ENCODE measurements at places on chromosomes 1 and 21.

DNA sequence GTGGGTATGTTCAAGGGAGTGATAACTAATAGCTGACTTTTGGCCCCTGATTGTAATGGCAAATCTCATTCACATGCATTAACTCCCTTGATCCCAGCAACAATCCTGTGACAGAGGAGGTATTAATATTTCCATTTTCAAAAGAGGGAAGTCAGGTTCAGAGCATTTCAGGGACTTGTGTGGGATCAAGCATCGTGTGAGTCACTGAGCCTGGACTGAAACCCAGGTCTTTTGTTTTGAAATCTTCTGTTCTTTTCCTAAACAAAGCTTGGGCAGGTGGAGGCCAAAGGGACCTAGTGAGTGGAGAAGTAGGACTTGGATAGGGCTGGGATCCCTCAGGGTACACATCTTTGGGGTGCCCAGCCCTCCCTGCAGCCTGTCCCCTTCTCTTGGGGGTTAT, 37.9 kb downstream of the ETNK2 start:
- DNase-seq, result no peak

DNA sequence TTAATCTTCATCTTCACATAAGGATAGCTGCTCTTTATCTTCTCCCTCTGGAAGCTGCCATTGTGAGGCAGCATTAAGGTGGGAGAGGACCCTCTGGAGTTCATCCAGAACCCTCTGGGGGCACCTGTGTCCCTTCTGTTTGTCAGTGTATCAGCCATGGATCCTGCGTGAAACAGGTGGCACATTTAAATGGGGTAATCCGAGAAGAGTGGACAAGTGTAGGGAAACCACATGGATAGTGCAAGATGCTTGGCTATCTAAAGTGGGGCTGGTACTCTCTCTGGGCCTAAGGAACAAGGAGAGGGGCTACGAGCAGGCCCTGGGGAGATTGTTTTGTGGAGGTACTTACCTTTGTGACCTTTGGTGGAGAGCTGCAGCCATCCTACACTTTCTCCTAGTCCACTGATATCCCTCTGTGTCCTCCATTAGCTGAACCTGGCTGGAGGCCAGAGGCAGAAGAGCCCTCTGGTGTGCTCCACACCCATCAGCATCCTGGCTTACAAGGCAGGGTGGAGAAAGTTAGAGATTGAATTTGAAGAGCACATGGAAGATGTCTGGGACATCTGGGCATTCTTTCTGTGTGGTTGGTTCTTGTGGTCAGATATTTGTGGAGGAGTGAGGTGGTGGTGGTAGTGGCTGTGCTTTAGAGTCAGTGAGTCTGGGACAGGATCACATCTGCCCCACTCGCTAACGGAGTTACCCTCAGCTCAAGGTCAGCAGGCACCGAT, 117.7 kb downstream of the FGGY start:
- no peak for DNase-seq

GRCh38 chr1:113055570-113055969, 17.4 kb upstream of the LRIG2 start:
- DNase-seq, result no peak

GRCh38 chr1:53450225-53450624, 9.0 kb upstream of the DMRTB1 start:
- DNase-seq, result no peak

GRCh38 chr1:18927654-18928272, 25.4 kb upstream of the ALDH4A1 start:
- no peak for DNase-seq

GRCh38 chr1:226447932-226448665, 40.2 kb upstream of the PARP1 start:
- DNase-seq, result no peak

DNA sequence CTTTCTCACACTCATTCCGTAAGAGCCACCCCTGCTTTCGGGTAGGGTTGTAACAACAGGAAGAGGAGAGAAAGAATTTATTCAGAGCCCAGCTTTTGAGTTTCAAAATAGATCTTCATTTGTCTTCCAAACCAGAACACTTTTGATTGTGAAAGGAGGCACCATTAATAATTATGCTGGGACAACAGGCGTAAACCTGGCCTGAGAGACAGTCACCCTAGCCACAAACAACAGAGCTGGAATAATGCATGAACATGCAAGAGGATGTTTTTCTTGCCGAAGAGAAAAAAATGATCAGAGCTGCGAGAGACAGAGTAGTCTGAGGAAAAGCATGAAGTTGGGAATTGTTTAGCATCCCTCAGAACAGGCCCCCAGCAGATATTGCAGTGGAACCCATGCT, 18.5 kb upstream of the GREM2 start:
- DNase-seq, result no peak

- no peak for DNase-seq
Measured at GRCh38 chr1:166884971-166885370, 8.9 kb upstream of the TADA1 start.

GRCh38 chr1:66402194-66402593, 131.8 kb upstream of the SGIP1 start:
- DNase-seq, result no peak

GRCh38 chr1:32350785-32351398, 11.4 kb downstream of the FAM229A start:
- DNase-seq, result peak; percentile 82

DNA sequence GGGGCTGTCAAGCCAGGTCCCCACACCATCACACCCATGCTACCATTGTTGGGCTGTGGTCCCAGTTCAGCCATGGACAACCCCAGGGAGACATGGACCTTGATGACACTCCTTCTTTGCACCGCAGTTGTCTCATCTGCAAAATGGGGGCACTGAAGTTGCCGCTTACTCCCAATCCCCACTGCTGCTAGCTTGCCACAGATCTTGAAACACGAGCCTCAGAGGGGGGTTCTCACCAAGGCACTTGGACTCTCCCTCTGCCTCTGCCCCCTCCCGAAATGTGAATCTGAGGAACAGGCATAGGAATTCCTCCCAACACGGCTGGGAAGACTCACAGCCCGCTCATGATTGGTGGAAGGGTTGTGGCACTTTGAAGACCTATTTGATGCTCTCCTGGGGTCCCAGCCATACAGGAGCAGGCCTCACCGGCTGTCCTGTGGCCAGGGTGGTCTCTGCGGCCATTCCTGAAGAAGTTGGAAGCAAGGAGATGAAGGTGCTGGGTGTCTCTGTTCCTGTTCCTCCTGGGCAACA, 31.1 kb downstream of the RUNX3 start:
- no peak for DNase-seq

- DNase-seq, result no peak
Measured at GRCh38 chr1:1137256-1138045, 21.6 kb upstream of the C1orf159 start.

- DNase-seq, result no peak
Measured at GRCh38 chr1:87151500-87152421, 176.9 kb upstream of the LMO4 start.

- no peak for DNase-seq
Measured at GRCh38 chr1:18954270-18955071, 2.0 kb downstream of the IFFO2 start.

DNA sequence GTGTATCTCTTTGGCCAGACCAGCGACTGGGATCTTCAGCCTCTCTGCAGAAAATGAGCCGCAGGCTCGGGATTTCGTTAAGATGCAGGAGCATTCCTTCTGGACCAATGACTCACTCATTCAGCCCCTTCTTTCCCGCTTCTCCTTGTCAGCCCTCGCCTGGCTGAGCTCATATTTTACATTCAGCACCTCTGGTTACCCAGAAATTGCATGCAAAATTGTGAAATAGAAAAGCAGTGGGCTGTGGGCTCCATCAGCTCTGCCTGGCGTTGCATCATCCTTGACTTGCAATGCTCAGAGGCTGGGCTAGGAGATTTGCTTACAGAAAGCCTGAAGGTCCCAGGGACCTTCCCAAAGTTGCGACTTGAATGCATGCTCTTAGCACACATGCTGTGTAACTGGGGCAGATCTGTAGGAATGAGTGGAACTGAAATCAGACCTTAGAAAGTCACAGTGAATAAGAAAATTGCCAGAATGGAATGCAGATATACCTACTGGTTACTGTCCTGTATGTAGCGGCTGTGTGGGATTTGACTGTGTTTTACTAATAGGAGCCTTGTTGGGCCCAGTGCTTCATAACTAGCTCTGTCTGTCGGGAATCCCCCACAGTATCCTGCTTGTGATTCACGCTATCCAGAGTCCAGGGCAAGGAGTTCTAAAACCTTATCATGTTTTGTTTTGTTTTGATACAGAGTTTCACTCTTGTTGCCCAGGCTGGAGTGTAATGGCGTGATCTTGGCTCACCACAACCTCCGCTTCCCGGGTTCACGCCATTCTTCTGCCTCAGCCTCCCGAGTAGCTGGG, 444.8 kb downstream of the KIF26B start:
- no peak for DNase-seq

DNA sequence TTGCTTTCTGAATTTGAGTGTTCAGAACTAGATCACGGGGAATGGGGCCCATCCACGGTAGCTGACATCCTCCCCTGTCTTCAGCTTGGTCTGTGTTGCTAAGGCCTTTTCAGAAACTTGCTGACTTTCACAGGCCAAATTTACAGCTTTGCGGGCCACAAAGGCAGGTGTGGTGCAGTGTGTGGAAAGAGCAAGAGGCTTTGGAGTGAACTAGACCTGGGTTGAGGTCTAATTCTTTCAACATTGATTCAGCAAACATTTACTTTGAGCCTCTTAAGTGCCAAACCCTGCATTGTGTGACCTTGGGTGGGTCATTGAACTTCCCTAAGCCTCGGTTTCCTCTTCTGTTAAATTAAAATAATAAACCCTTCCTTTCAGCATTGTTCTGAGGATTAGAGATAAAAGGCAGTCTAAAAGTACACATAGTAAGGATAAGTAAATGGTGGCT, 24.3 kb downstream of the STPG1 start:
- no peak for DNase-seq

- no peak for DNase-seq
Measured at GRCh38 chr1:183097438-183098051, 74.3 kb downstream of the LAMC1 start.

GRCh38 chr1:228876187-228876586, 140.9 kb downstream of the RHOU start:
- no peak for DNase-seq

GRCh38 chr1:228321895-228322294, 84.7 kb downstream of the TRIM11 start:
- no peak for DNase-seq

- DNase-seq, result no peak
Measured at GRCh38 chr1:85321237-85321964, 45.0 kb upstream of the BCL10 start.

- peak; percentile 13 for DNase-seq
Measured at GRCh38 chr1:170881268-170882265, 53.8 kb upstream of the MROH9 start.

GRCh38 chr1:113787663-113788062, 24.6 kb downstream of the RSBN1 start:
- no peak for DNase-seq

GRCh38 chr1:185860311-185860710, 126.1 kb downstream of the HMCN1 start:
- no peak for DNase-seq

DNA sequence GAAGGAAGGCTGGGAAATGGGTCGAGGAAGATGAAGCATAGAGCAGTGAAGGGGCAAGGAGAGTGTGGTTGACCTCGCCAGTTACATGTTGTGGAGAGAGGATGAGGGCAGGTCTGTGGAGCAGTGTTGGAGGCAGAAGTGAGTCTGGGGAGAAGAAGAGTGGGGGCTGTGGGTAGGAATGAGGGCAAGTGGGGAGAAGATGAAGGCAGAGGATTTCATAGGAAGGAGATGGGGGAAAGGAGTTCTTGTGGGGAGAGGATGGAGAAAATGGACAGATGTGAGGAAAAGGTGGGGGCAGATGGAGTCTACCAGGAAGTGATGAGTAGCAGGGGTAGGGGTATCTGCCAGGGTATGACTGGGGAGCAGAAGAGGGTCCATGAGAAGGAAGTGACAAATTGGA, 3.6 kb downstream of the ARMH1 start:
- DNase-seq, result no peak

DNA sequence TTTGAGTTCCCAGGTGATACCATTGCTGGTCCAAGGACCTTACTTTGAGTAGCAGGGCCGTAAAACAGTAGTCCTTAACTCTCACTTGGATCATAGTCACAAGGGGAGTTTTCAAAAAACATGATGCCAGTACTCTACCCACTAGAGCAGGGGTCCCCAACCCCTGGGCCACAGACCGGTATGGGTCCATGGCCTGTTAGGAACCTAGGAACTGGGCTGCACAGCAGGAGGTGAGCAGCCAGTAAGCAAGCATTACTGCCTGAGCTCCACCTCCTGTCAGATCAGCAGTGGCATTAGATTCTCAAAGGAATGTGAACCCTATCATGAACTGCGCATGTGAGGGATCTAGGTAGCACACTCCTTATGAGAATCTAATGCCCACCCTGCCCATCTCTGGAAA, 39.7 kb upstream of the KCNQ4 start:
- DNase-seq, result no peak

GRCh38 chr1:13487143-13487868, 26.5 kb downstream of the LRRC38 start:
- no peak for DNase-seq

DNA sequence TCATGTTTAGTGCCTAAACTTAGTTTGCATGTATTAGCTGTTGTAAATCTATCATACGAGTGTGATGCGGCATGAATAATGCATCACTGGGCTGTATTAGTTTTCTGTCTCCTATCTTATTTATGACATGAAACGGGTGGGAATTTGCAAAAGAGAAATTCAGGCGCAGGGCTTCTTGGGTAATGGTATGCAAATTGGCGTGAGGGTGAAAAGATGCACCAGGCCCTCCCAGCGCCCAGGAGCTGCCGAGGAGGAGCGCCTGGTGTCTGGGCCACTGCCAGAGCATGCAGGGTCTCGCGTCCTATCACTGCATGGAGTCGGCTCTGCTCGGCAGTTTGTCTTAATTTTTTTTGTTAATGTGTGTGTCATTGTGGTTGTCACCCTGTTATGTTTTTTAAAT, 82.9 kb upstream of the ACTL8 start:
- no peak for DNase-seq

GRCh38 chr1:55078470-55078869, 39.1 kb downstream of the PCSK9 start:
- DNase-seq, result no peak

GRCh38 chr1:42035205-42035829, 116.6 kb upstream of the HIVEP3 start:
- peak; percentile 38 for DNase-seq

DNA sequence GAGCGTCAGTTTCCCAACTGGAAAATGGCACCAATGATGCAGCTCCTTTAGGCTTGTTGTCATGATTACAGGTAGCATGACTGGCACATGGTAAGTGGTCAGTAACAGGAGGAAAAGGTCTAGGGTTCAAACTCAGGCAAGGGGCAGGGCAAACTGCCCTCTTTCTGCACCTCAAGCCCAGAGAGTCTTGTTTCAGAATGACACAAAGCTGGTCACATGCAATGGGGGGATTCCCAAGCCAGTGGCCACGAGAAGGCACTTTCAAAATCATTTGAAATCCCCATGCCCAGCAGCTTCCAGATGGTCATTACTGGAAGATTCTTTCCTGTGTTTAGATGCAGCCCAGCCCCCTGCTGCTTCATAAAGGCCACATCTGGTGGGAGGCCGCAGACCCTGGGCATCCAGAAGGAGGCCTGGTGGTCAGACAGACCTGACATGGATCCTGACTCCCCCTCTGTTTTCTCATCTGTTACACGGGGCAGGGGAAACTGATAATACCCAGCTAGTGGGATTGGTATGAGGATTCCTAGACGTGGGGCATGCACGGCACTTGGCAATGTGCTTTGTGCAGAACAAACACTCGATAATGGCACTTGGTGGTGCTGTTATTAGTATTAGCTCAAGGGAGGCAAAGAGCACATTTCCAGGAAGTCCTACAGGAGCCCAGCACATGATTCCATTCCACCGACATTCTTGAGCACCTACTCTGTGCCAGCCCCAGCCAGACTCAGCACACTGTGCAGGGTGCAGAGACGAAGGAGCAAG, 6.9 kb upstream of the PLA2G2D start:
- no peak for DNase-seq
